ENCODE measurements at places on chromosomes 5 and 9. TPM values are rescaled to one million over a fixed set of nuclear protein-coding genes. Genes with fewer than 3 reads are reported as not detected.

SLCO6A1 gene
- total RNA-seq, result not detected

MCC gene
- total RNA-seq, result 12.5 TPM

CKMT2 gene
- total RNA-seq, result 1.5 TPM

ARSI gene
- 6.6 TPM for total RNA-seq

OR1K1 gene
- not detected for total RNA-seq

SPRY4 gene
- 44.0 TPM for total RNA-seq

LRRC19 gene
- not detected for total RNA-seq

TESK1 gene
- total RNA-seq, result 44.6 TPM

MED10 gene
- total RNA-seq, result 28.5 TPM

APBA1 gene
- total RNA-seq, result 2.4 TPM

DNA sequence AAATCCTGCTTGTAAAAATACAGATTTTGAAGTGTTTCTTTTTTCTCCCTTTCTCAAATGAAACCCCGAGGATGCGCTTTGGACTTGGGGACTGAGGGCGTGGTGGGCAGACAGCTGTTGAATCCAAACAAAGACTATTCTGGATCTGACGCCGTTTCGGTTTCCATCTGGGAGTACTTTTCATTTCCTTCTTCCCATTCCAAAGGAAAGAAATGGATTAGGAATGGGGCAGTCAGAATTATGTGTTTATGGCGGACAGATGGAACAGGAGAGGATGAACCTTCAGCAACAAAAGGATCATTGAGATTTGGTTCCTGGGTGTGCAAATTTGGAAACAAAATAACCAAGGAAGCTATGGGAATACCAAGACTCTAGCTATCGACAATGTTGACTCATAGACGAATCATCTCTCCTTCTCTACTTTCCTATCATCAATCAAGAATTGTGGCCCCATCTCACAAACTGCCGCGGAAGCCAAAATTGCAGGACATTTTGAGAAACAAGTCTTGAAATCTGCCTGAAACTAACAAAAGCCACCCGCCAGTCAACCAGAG, 300.6 kb downstream of the PARP8 start:
- DNase-seq, result no peak

- DNase-seq, result no peak
Measured at GRCh38 chr9:135757356-135757755, 55.4 kb downstream of the KCNT1 start.

GRCh38 chr9:35919212-35920008, 10.1 kb downstream of the SPAAR start:
- DNase-seq, result no peak

GRCh38 chr9:91994422-91994821, 44.4 kb upstream of the ROR2 start:
- DNase-seq, result no peak

GRCh38 chr5:104800440-104801048, 1238.0 kb upstream of the NUDT12 start:
- DNase-seq, result no peak

DNA sequence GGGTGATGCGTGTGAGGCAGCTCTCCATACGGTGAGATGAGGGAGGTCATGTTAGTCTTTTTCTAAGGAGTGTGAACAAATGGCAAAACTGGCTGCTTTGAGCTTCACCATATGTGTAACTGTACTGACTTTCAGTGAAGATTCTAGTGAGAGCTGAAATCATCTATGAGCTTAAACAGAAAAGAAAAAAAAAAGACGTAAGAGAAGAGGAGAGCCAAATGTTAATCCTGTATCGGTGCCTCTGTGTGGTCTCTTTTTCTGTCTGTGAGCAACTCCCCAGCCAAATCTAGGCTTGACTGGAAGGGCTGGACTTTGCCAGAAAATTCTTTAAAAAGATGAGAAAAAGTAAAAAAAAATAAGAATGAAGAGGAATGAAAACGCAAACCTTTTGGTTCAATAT, 209.7 kb upstream of the TUT7 start:
- DNase-seq, result no peak

DNA sequence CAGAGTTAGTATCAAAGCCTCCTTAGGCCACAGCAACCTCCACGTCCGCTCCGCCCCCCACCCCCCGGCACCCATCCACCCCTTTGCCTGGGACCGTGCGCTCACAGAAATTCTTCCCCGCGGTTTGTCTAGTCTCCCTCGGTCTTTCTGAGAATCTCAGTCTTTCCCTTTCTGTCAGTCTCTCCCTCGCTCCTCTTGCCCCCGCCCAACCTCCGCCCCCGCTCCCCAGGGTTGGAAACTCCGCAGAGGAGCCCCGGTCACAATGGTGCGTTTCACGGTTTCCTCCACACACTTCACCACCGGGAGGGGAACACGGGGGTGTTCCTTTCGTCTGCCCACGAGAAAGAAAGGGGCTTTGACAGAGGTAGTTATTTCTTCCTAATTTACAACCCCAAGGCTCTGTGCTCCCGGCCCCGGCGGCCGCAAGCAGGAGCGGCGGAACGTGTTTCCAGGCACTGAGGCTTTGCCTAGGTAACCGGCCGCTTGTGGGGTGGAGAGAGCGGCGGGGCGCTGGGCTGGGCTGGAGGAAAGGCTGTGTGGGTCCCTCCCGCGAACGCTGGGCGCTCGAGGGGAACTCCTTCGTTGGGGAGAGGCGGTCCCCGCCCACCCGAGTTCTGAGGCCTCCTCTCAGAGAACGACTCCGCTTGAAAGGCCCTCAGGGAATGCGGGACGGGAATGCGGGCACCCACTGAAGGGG, 2.1 kb downstream of the NR4A3 start:
- DNase-seq, result peak; percentile 87

DNA sequence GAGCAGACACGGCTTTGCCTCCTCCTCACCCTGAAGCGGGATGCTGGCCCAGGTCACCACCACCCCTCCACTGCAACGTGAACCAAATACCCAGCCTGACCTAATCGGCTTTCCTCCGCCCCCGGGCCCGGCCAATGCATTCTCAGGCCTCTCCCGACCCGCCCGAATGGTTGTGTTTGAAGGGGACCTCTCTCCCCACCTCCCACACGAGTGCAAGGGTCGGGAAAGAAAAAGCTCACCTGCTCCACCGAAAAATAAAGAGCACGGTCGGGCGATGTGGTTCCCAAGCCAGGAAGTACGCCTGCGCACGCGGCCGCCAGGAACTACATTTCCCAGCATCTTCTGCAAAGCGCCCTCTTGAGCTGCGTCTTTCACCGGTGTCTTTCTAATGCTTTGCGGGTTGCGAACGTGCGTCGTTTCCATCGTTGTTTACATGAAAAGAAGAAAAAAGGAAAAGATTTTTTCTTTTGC, at the start of gene ZNF883:
ZNF883 (minus strand) TSS at position 282 of the 471 bp plus-strand sequence.
- peak; percentile 74 for DNase-seq

GRCh38 chr5:2686321-2687124, 65.0 kb downstream of the IRX2 start:
- DNase-seq, result no peak

- no peak for DNase-seq
Measured at GRCh38 chr9:19913151-19913550, 124.3 kb upstream of the SLC24A2 start.

GRCh38 chr5:15492545-15492944, 7.4 kb upstream of the FBXL7 start:
- DNase-seq, result no peak

- no peak for DNase-seq
Measured at GRCh38 chr5:52811067-52811749, 23.5 kb downstream of the ITGA1 start.

- DNase-seq, result no peak
Measured at GRCh38 chr5:74491586-74491985, 148.9 kb downstream of the ENC1 start.

- DNase-seq, result no peak
Measured at GRCh38 chr5:88827997-88828396, 55.0 kb downstream of the MEF2C start.

DNA sequence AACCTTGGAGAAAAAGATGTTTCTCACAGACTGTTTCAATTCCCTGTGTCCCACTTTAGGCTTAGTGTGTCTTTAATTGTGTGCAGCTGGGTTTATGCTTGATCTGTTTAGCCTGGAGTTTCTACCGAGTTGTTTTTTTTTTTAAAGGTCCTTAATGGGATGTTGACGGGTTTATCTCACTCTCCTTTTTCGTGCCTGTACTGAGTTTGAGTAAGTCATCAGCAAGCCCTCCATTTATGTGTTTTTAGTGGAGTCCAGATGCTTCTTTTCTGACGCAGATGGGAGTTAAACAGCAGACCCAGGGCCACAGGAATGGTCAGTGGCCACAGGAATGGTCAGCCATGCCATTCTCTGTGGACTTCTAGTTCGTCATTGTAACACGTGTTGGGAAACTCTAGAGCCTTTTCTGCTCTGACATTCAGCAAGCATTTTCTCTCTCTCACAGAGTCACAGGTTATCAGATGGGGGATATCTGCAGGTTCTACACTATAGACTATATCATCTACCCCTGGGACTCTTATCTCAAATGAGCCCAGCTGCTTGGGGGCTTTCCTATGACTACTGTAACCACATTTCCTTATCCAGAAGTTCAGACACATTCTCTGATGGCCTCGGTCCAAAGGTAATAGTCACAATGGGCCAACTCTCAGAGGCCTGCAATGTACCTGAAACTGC, 190.5 kb downstream of the TTLL11 start:
- no peak for DNase-seq

DNA sequence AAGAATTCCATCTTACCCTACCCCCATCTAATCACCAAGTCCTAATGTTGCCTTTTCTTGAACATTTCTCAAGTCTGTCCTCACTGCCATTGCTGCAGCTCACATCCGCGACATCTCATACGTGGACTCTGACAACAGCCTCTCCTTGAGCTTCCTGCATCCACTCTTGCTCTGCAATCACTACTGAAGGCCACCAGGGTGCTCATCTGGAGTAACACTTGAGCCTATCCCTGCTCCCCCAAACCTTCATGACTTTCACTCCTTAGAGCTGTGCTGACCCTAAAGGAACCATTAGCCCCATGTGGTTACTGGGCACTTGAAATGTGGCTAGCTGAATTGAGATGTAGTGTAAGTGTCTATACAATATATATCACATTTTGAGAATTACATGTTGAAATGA, 46.4 kb upstream of the CTXN3 start:
- no peak for DNase-seq

GRCh38 chr5:36181774-36182173, 29.9 kb downstream of the SKP2 start:
- DNase-seq, result no peak

DNA sequence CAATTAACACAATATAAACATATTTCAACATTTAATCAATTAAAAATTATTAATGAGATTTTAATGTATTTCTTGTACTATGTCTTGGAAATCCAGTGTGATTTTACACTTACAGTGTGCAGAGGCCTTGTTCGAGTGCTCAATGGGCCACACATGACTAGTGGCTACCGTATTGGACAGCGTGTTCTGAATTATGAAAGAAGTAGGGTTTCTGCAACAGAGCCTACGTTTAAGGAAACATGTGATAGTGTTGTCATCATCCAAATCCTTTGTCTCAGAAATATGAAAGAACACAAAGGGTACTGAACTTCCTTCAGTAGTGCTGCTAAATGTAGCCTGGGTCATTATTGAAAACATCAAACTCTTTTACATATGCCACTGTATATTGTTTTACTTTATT, 29.5 kb downstream of the NPR3 start:
- DNase-seq, result no peak
